ENCODE measurements at places on chromosomes 7 and 10.

DNA sequence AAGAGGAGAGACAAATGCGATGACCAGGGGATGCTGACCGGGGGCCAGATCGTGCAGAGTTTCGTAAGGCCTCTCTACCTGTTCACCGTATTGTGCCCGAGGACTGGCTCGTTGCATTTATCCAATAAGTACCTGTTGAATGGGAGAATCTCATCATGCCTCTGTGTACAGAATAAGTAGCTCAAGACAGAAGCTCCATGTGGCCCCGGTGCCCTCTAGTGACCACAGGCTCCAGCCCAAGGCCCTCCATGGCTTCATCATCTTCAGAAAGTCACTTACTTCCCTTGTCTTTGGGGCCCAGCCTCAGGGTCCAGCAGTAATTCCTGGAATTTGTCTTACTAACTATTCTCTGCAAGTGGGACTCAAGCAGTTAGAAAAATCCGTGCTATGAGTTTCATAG lies 151.0 kb downstream of the CHN2 start:
- no peak for DNase-seq

- DNase-seq: no peak
Measured at GRCh38 chr7:38840736-38841460, 68.1 kb downstream of the VPS41 start.

DNA sequence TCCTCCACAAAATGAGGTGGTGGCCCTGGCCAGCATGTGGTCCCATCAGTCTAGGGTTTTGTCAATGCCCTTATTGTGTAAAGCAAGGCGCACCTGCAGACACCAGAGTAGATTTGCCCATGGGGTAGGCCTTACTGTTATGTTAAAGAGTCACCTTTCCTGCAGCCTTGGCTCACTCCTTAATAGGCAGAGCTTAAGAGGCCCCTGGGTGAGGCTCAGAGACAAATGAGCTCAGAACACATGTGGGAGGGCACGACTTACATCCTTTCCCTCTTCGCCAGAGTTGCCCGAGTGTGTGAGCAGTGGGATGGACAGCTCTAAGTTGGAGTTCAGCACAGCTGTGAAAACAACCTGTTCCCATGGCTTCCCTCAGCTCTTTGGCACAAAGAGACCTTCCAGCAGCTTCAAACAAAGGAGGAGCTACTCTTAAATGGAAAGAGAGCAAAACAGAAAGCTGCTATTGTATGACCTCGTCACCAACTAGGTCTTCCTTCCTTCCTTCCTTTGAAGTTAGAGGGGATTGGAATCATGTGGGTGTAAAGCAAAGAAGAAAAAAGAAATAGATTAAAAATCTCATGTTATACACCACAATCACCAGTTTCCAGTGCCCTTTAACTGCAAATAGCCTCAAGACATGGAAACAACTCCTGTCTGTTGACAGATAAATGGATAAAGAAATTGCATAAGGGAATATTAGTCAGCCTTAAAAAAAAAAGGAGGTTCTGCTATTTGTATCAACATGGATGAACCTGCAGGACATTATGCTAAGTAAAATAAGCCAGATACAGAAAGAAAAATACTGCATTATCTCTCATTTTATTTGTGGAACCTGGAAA lies 11.9 kb upstream of the XPNPEP1 start:
- no peak for DNase-seq

GRCh38 chr10:76017026-76017732 lies 585.8 kb downstream of the LRMDA start:
- no peak for DNase-seq

- DNase-seq: no peak
Measured at GRCh38 chr10:11013836-11014235, 3.8 kb upstream of the CELF2 start.

- no peak for DNase-seq
Measured at GRCh38 chr7:116367171-116367813, 132.2 kb upstream of the CAV2 start.

DNA sequence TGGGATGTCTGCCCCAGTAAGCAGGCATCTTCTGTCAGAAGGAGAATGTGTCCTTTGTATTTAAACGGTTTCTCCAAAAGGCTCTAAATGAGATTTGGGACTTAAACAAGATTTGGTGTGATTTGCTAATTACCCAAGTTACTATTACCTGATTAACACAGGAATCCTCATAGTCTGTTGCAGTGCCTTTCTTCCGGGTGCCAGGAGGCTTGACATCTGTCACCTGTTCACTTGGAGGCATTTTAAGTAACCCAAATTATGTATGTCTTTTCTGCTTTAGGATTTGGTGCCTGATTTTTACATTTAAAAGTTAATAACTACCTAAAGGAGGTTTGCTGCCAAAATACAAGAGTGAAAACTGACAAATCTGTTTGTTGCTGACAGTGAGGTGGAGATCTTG lies 587.9 kb upstream of the GALNT17 start:
- no peak for DNase-seq

DNA sequence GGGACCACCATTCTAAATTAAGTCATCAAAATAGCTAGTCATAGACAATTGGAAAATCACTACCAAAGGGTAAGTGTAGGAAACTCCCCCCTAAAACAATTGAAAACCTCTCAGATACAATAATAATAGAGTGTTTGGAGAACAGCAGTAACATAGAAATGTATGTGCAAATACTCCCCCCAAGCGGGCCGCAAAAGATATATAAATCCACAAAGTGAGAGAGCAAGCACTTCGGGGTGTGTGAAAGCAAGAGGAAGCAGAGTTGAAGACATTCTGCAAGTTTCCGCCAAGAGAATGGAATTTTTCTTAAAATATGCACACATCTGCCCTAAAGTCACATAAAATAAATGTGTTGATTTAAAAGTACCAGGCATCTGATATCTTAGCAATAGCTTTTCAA lies 33.3 kb downstream of the CHCHD3 start:
- DNase-seq: no peak

- no peak for DNase-seq
Measured at GRCh38 chr7:48251766-48252165, 80.5 kb downstream of the ABCA13 start.

DNA sequence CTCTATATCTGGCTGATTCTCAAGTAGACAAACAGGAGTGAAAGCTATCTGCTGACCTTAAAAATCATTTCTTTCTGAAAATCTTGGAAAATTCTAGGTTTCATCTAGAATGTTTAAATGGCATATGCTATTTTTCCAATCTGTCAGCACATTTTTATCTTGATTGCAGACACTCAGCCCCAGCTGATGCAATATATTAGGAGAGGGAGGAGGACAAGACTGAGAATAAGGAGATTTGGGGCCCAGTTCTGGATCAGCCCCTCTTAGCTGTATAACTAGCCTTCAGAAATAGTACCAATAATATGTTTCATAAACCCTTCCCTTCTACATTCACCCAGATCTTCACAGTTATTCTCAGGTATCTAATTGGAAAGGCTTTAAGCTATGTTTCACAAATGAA lies 131.2 kb downstream of the HDAC9 start:
- DNase-seq: no peak

DNA sequence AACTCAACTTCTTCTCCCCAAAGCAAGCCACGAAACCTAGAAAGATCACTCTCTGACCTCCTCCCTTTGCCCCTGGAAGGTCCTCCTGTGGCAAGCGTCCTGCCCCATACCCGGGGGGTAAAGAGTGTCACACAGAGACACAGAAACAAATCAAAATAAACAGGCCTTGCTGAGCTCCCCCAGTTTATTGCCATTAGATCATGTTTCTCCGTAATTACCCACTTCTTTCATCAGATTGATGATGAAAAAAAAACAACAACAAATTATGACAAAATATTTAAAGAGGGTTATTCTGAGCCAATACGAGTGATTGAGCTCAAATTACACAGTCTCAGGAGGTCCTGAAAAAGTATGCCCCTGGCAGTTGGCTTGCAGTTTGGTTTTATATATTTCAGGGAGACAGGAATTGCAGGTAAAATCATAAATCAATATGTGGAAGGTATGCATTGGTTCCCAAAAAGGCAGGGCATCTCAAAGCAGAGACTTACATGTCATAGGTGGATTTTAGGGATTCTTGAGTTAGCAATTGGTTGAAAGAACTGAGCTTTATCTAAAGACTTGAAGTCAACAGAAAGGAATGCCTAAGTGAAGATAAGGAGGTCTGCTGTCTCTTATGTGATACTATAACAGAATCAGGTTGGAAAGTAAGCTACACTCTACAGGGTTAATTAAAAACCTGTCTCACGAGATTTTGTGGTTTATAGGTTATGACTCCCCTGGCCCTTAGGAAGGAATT lies 86.2 kb downstream of the APBB1IP start:
- DNase-seq: no peak

- no peak for DNase-seq
Measured at GRCh38 chr10:45398595-45398994, 24.6 kb downstream of the ALOX5 start.

DNA sequence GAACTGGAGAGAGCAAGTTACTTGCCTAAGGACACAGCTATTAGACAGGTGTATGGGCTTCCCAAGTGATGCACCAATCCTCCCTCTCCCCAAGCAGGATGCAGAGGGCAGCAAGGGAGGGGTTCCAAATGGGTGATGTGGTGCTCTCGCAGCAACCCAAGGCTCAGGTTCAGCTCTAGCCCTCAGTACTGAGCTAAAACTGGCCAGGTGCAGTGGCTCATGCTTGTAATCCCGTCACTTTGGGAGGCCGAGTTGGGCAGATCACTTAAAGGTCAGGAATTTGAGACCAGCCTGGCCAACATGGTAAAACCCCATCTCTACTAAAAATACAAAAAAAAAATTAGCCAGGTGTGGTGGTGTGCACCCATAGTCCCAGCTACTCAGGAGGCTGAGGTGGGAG lies 40.7 kb downstream of the GPRIN2 start:
- DNase-seq: no peak

DNA sequence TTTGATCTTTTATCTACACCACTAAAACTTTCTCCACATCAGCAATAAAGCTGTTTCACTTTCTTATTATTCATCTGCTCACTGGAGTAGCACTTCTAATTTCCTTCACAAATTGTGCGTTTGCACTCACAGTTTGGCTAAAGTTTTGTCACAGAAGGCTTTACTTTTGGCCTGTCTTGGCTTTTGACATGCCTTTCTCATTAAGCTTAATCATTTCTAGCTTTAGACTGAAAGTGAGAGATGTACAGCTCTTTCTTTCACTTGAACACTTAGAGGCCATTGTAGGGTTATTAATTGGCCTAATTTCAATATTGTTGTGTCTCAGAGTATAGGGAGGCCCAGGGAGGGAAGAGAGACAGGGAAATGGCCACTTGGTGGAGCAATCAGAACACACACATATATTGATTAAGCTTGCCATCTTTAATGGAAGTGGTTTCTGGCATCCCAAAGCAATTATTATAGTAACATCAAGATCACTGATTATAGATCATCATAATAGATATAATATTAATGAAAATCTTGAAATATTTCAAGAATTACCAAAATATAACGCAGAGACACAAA lies 512.5 kb downstream of the ETV1 start:
- DNase-seq: no peak
